CD4-positive, alpha-beta T cell treated with Interleukin-21 for 1 hour (primary cell): ENCODE measurements at places on chromosomes 4 and X.
A peak's percentile ranks its signal among the peaks of the same experiment; 100 is the strongest.

DNA sequence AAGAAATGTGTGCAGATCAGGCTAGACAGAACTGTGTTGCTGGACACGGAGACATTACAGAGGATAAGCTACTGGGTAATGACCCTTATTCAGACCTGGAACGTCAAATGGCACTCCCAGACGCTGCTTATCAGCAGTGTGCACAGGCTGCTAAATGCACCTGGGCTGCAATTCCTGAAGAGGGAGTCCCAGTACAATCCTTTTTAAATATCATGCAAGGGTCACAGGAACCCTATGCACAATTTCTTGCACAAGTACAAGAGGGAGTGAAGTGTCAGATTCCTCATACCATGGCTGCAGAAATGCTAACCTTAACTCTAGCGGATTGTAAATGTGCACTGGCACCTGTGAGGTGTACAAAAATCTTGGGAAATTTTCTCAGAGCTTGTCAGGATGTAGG is 16.9 kb downstream of the SPIN2B start:
- DNase-seq, result no peak

- DNase-seq, result no peak
Measured at GRCh38 chrX:125151146-125151545, 168.5 kb upstream of the TEX13C start.

DNA sequence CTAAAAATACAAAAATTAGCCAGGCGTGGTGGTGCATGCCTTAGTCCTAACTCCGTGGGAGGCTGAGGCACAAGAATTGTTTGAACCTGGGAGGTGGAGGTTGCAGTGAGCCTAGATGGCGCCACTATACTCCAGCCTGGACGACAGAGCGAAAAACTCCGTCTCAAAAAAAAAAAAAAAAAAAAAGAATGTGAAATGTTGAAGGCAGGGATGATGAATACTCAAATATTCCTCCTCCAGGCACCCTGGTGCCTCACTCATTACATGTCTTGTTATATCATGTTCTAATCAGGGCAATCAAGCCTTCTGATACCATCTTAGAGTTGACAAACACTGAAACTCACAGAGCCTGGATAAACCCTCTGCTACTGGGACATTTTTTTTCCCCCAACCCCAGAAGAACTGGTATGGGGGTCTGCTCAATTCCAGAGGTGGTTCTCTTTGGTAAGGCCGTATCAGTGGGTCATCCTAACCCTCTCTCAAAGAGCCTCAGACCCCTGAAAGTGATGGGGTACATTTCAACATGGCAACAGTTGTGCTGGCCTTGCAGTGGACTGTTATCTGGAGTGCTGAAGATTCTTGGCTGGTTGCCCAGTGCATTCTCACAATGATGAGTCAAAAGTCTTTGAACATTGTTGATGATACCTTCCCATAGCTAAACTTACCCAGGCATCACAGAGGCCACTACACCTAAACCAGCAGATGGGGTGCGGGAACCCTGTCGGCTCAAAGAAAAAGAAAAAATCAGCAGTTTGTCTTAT is 2.4 kb upstream of the SH3KBP1 start:
- peak; percentile 42 for DNase-seq

DNA sequence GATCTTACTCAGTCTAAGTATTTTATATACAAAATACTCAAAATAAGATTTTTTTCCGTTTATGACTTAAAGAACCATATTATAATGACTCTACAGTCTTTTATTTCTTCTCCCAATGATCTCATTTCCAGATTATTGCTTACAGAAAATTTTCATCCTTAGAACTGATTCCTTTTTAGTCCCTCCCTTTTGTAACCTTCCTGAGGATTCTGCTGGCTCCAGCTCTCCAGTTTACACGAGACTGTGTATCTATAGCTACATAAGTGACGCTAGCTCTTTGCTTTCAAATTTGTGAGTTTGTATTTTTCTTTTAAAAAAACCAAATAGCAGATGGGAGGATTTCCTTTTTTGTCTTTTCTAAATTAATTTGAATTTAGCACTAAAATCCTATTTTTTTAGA is 24.0 kb downstream of the FHDC1 start:
- DNase-seq, result no peak

DNA sequence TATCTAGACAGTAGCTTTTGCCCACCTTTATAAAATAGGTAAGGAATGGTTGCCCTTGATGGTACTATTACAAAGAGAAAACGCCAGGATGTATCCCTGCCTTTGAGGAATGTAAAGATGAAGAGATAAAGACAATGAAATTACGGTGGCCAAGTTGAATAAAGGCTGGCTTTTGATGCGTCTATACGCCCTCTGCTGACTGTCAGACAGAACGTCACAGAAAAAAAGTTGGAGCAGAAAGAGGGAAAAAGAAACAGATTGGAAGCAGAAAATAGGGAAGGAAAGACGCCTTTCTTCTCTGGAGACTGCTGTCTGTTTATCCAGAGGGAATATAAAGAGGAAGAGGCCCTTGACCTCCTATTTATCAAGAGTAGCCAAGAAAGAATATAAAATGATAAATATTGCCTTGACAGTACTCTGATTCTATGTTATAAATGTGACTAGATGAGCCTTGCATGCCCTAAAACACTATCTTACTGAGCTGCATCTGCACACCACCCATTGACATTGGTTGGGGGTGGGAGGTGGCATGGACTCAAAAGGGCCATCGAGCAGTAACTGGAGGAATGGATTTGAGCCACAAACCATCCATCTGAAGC is 30.6 kb downstream of the PCDH19 start:
- no peak for DNase-seq

DNA sequence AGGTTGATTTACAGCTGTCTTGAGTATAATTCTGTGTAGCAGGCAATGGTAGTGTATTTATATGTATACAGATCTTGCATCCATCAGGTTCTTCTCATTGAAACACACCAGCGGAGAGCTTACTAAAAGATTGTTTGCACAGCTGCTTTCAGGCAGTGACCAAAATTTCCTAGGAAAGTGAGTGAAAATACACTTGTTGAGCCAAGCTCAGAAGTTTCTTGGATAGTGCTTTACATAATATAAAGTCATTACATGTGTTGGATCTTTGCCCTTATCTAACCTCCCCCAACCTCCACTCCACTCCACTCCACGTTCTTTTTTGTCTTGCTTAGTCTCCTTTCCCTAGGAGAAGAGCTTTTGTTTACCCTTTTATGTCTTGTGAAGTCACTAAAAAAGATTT is 34.1 kb downstream of the CNKSR2 start:
- DNase-seq, result no peak

DNA sequence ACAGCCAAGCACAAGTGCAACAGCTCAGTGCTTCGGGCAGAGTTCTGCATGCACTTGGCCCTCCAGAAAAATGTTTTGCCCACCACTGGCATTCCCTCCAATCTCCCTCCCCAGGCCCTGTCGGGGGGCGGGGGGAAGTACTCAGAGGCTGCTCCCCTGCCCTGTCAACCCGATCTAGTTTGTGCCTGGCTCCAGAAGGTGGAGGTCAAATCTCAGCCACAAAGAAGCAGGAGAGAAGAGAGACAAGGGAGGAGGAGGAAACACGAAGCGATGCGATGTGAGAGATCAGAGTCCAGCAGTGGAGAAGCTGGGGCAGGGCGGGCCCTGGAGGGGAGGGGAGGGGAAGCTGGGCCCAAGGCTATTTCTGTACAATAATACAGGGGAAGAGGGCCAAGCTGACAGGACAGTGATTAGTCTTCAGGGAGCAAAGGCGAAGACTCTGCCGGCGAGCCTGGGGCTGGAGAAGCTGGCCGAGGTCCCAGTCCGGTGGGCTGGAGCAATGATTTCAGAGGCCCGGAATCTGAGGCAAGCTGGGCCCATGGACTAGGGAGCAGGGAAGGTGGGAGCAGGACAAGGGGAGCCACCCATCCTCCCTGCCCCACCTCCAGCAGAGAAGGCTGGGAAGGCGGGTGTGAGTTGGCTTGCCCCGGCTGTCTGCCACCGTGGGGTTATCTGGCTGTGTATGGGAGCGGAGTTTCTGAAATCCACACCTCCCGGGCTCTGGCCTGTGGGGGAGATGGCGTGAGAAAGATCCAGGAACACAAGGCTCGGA is 167.1 kb downstream of the EFNB1 start:
- DNase-seq, result no peak

DNA sequence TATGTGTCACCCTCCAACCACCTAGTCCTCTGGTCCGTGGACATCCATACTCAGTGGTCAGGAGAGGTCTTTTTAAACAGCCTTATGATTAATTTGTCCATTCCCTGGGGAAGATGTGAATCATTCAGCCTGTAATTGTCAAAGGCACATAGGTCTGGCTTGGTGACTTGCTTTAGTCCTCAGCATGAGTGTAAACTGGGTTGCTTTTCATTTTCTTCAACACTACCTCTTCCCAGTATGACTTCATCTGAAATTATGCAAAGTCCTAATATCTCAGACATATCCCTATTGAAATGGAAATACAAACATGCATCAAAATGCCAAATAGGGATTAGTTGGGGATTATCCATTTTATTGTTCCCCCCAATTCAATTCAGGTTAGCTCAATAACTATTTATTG is 208.3 kb upstream of the AMOT start:
- no peak for DNase-seq

DNA sequence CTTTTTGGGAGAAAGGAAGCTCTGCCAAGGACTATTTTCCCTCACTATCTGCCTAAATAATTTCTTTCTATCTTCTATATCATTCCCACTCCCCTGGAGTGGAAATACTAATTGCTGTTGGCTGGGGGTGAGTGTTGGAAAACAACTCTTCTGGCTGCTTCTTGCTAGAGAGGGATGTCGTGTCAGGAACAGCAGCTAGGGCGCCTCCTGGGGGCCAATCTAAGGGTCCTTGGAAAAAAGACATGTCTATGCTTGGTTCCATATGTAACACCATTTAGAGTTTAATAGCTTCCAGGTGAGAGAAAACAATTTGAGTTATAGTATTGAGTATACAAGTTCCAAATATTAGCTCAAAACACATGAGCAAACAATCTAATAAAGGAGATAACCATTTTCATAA is 111.3 kb downstream of the MAGEE1 start:
- DNase-seq, result no peak

DNA sequence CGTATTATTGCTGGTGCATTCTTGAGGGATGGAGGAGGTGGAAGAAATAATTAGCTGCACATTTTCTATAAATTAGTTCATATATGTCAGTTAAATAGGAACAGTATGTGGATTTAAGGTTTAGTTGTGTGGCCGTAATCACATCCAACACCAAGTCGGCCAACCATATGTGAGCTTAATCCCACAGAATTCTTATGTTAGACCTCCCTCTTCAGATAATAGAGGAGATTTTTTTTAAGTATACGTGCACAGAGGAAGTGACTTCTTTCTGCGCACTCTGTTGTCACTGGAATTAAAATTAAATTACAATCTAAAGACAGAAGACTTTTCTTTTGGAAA is 2.1 kb downstream of the SEPTIN11 start:
- DNase-seq, result no peak

GRCh38 chr4:145887241-145887991 is 51.2 kb downstream of the ZNF827 start:
- no peak for DNase-seq

GRCh38 chr4:81659051-81659450 is 187.3 kb upstream of the RASGEF1B start:
- DNase-seq, result no peak

DNA sequence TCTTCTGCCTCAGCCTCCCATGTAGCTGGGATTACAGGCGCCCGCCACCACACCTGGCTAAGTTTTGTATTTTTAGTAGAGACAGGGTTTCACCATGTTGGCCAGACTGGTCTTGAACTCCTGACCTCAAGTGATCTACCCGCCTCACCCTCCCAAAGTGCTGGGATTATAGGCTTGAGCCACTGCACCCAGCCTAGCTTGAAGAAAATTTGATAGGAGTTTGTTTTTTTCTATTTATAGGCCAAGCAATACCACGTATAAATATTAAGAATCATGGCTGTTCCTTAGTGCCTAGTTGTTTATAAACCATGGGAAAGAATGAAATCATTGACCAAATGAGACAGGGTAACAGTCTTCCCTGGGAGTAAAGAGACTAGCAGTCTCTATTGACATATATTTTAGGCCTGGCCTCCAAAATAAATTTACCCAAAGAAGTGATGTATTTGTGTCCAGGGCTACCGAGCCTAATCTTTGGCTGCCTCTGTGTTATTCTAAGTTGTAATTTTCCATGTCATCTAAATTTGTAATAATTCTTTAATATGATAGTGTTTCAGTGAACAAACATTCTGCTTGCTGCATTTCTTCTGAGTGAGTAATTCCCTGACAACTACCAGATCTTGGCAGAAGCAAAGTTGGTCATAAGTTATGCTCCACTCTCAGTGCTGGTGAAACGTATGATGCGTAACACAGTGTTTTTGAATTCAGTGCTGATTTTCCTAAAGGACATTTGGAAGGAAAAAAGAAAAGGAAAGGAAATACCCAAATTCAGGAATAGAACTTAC is 10.3 kb downstream of the PKD2 start:
- DNase-seq, result no peak

DNA sequence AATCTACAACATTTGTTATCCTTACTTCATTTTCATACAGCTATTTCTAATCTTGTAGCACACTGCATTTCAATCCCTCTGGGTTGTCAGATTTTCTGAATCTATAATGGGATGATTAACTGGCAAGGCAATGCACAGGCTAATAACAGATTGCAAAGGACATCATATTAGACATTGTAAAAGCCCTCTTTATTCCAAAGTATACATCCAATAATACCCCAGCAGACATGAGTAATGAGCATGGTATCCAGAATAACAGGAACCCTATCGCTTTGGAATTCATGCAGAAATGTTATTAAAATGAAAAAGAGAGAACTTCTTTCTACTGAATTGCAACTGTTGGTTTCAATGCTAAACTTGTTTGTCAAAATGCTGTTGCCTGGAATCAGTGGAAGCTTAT is 122.9 kb downstream of the C4orf33 start:
- DNase-seq, result no peak

DNA sequence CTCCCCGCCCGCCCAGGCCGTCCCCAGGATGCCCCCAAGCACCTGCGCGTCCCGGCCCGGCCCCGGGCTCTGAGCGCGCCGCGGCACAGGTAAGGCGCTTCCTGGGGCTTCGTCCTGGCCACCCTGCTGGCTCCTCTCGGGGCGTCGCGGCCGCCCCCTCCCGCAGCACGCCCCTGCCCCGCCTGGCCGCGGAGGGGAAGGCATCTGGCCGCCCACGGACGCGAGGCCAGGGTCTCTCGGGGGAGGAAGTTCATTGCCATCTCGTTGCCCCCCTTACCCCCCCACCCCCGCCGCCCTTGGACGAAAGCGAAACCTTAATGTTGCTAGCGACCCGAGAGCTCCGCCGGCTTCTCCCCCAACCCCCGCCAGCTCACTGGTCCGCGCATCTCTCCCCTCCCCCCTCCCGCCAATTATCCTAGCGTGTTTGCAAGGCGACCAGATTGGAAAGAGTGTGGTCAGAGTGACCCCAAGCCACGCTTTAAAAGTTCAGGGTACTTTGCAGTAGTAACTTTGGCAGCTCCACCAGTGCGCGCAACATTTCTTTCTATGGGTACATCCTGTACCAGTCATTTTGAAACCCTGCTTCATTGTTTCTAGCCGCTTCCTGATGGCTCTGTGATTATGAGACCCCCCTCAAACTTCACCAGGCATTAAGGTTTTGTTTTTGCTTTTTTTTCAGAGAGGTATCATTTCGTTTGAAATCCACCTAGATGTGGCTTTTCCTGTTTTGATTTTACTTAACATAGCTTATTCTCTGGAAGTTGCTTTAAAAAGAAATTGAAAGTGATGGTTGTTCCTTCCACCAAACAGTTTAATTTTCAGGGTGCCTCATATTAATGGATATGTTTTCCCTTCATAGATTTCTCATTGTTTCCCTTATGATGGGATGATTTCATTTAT is 626 bp downstream of the TBC1D1 start:
- DNase-seq, result peak; percentile 65
